ENCODE measurements at places on chromosomes 3 and 15. TPM values are rescaled to one million over a fixed set of nuclear protein-coding genes. Genes with fewer than 3 reads are reported as not detected.

Gene PYGO1
- 0.13 TPM for total RNA-seq

Gene RBP2
- not detected for total RNA-seq

Gene CACNA2D2
- total RNA-seq = under 0.01 TPM

Gene GOLGA6B
- not detected for total RNA-seq

Gene ANKUB1
- under 0.01 TPM for total RNA-seq

Gene SCN11A
- 0.13 TPM for total RNA-seq

Gene GREM1
- total RNA-seq = 0.13 TPM

Gene OR4F15
- not detected for total RNA-seq

Gene PTPRG
- 6.7 TPM for total RNA-seq

Gene PLA1A
- total RNA-seq = 11.9 TPM

Gene GPD1L
- 13.9 TPM for total RNA-seq

Gene LRTM1
- total RNA-seq = not detected
